ENCODE measurements at places on chromosomes 7 and 10.

GRCh38 chr7:99019523-99020412 is 124.1 kb downstream of the SMURF1 start:
- no peak for DNase-seq

DNA sequence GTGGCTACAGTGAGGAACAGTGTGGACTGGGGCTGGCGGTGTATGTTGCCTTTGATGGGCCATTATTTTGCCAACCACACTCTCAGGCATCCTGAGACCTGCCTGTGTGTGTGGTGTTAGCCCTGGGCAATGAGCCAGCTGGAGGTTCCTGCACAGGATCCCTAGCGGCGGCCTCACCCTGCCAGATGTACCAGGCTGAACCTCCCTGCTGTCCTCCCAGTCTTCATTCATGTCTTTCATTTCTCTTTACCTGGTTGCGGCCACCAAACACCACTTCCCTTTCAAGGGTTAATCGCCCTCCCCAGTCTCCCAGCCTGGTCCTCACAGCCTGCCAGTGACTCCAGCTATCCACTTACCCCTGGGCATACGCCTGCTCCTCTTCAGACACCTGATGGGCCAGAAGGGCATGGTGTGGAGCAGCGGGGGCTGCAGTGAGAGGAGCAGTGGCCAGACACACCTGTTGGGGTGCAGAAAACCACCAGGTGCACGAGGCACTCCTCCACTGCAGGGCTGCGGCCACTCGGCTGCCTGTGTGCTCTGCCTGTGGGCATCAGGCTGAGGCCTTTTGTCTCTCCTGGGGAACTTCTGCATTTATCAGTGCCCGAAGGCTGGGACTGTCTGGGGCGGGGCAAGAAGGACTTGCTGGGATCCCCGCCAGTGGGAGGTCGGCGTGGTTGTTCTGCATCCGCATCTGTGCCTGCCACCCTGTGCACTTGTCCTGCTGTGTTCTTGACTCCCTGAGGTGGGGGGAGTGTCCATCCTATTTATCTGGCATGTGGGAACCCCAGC is 111.6 kb downstream of the ARHGAP22 start:
- DNase-seq: no peak

DNA sequence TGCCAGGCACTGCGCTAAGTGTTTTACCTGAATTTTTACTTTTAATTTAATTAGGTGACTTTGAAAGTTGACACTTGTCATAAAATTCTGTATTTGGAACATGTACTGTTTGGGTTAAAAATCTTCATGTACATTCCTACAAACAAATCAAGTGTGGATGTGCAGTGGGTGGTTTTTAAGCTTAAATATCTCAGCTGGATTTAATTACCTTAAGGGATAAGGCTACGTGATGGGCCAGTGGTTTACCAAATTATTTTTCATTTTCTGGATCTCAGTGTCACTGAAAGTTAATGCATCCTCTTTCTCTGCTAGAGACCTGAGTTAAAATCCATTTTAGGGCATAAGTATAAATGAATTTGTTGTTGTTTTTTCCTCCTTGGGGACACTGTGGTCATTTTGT is 51.1 kb downstream of the EXOC4 start:
- DNase-seq: no peak

GRCh38 chr7:123538189-123538714 is 3.9 kb upstream of the IQUB start:
- DNase-seq: no peak

DNA sequence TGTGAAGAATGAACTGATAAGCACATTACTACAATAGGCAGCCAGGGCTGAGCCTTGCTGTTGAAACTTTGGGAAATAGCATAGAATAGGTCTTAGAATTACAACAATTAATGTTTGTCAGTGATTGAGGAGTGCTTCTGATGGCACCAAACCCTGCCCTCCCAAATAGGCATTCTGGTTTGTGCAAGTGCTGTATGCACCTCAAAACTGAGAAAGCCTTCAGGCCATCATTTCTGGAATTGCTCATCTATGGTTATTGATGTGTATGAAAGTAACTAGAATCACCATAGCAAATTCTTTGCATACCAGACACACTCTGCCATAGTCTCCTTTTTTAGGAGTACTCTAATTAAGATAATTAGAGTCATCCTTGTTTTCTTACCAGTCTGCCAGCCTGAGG is 585.0 kb upstream of the MBL2 start:
- no peak for DNase-seq

- DNase-seq: peak; percentile 90
Measured at GRCh38 chr10:79286318-79286951, 60.8 kb upstream of the PPIF start.

DNA sequence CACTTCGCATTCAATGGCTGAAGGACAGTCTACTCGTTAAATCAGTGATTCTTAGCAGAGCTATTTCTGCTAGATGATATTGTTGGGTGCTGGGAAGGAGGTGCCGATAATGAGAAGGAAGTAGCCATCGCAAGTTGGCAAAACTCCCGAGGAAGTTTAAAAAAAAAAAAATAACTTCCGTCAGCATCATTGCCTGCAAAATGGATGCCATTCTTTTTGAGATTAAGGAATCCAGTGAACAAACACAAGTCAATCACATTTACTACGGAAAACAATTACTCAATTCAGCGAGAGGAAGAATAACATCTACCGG is 74.4 kb upstream of the SFMBT2 start:
- no peak for DNase-seq

DNA sequence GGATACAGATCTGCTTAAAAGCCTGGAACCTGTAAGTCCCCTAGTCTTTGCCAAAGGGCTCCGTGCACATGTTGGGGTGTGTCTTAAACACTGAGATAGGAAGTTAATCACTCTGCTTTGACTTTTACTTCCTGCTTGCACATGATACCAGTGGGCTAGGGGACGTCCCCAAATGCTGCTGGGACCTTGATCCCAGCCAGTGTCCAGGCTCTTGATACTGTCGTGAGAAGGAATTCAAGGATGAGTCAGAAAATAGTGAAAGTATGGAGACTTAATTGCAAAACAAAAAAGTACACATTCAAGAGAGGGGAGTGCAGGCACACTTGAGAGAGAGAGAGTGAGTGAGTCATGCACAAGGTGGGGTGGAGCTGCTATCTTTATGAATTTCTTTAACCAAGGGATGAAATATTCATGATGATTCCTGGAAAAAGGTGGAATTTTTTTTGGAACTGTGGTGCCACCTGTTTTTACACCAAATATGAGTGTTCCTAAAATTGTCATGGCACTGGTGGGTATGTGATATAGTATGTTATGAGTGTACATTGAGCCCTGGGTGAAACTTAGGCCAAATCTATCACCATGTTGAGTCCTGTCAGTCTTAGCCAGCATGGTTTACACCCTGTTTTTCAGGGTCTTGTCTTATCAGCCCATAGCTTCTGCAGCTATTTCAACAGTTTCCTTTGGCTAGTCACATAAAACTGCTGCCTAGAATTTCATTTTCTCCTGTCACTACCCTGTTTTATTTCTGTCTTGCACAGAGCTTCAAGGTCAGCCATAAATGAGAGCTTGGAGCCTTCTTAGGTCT is 88.3 kb upstream of the CYP26C1 start:
- no peak for DNase-seq

DNA sequence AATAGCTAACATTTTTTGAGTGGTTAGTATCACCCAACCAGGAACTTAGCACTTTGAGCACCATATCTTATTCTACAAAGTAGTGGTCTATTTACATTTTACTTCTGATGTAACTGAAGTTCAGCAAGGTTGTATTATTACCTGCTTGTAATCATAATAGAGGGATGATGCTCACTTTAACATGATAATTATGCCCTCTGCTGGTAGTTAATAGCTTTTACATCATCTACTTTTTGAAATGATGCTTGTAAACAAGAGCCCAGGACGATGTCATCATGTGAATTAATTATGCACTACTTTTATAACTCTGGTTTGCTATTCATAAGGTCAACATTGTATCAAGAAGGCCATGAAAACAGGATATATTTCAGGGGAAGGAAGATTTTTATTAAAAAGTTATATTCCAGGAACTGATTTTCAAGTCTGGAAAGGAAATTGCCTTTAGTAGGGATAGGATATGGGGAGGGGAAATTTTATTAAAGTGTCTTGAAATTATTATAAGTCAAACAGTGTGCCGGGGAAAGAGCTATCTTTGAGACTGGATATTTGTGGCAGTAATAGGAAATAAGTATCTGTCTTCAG is 80.3 kb upstream of the SCIN start:
- peak; percentile 5 for DNase-seq

GRCh38 chr10:86599041-86599440 is 55.3 kb upstream of the OPN4 start:
- no peak for DNase-seq

DNA sequence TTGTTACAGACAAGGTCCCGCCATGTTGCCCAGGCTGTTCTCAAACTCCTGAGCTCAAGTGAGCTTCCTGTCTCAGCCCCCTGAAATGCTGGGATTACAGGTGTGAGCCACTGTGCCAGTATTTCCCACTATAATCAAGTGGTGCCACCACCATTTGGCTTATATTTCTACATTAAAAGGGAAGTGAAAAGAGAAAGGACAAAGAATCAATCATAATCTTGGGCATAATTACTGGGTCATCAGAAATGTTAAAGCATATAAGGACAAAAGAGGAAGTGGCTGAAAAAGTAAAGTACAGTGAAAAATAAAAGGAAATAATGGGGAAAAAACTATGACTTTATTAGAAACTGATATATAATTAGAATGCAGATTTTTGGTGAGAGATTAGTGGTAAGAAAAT is 25.7 kb upstream of the ENTPD1 start:
- DNase-seq: no peak

Measured in GM12864 (cell line).